ENCODE measurements at places on chromosomes 3 and 15.
A peak's percentile ranks its signal among the peaks of the same experiment; 100 is the strongest.

GRCh38 chr3:170697131-170697530, 111.3 kb upstream of the SLC7A14 start:
- DNase-seq = no peak

DNA sequence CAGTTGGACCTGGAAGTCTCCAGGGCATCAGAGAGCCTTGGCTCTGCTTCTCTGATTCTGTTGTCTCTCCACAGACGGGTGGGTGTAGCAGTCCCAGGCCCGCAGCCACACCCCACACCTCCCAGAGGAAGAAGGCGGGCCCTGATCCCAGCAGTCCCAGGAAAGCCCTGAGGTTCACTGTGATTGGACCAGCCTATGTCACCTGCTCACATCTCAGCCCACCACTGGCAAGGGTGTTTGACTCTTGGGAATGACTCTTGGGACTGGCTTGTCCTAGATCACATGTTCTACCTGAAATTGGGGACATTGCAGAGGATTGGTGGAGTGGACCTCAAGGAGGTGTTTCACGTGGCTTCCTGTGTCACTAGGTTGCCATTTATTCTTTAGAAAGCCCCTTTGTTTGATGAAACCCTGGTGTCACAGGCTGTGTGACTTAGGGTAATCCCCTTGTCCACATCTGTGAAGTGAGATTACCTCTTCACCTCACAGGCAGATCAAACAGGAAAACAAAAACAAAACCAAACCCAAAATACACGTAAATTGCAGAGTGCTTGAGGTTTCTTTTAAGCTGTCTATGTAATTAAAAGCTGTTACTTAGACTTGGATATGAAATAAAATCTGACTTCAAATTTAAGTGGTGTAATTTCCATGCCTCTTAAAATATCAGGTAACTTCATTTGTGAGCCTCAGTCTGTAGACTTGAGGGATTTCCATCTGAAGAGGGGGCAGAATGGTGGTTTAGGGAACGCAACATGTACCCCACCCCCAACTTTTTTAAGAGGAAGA, 26.7 kb downstream of the FLNB start:
- no peak for DNase-seq

DNA sequence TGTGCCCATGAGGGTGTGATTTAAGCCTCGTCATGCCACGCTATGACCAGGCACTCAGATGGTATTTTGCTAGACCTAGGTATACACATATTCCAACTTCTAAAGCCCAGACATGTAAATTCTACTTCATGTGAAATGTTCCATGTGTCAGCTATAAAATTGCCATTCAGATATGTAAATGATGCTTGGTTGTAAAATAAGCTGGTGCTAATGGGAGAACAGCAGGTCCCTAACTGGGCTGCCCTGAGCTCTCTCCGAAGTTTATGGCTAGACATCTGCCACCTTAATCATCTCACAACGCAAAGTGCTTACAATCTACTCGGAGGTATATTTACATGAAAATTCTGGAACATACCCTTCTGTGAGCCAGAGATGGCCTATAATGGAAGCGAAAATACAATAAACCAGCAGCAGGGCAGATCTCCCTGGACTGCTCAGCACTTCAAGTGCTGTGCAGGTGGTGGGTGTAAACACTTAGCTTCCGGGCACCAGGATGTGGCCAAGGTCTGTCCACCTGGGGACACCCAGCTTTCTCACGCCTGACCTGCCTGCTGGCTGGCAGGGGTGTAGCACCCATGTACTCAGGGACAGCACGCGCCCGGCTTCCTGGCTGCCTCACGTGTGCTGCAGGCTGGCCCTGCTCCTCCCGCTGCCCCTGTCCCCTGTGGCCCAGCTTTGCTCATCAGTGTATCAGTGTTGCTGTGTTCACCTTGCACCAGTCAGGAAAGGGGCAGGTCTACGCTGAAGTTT, 82.0 kb downstream of the CHDH start:
- no peak for DNase-seq

DNA sequence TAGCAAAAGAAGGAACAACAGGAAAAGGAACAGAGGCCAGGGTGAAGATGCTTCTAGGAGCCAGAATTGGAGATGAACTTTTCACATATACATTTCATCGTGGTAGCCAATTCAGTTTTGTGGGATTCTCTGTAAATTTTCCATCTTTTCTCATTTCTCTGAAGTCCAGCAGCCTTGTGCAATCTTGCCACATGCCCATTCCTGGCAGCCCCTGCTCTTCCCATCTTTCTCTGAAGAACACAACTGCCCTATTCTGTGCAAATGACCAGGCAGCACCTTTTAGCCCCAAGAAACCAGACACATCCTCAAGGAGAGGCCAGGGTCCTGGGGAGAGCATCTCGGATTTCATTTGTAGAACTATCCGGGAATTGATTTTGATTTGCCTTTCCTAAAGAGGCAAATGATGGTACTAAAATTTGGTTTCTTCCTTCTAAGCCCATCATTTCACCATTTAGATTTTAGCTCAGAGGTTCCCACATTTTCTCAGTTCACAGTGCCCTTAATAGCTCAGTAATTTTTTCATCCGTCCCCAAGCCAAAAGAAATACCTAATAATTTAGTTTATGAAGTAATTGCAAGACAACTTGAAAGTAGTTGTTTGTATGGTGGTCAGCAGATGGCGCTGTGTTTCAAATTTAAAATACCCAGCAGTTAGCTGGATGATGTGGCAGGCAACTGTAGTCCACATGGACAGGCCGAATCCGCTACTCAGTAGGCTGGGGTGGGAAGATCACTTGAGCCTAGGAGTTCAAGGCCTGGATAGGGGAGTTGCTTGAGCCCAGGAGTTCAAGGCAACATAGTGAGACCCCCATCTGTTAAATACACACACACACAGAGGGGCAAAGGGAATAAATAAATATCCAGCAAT, 61.3 kb upstream of the ACKR4 start:
- DNase-seq = peak; percentile 15

- no peak for DNase-seq
Measured at GRCh38 chr15:37682304-37682703, 252.1 kb upstream of the TMCO5A start.

- DNase-seq = no peak
Measured at GRCh38 chr3:132290833-132291232, 26.4 kb upstream of the ACP3 start.

- no peak for DNase-seq
Measured at GRCh38 chr3:83460052-83460451, 1498.7 kb upstream of the CADM2 start.

- no peak for DNase-seq
Measured at GRCh38 chr15:30940359-30940758, 36.6 kb downstream of the FAN1 start.

DNA sequence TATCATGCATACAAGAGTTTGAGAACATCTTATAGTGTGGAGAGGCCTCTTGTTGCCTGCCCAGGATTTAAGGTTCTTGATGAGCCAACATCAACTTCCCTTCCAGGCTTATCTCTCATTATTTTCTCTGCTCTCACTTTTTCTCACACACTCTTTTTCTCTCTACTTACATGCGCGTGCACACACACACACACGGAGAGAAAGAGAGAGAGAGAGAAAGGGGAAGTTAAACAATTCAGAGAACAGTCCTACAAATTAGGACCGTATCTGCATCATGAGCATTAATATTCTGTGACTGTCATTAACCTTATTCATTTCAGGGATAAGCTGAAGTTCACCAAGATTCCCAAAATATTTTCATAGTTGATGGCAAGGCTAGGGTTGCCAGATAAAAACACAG, 269.0 kb downstream of the ZNF621 start:
- DNase-seq = no peak

DNA sequence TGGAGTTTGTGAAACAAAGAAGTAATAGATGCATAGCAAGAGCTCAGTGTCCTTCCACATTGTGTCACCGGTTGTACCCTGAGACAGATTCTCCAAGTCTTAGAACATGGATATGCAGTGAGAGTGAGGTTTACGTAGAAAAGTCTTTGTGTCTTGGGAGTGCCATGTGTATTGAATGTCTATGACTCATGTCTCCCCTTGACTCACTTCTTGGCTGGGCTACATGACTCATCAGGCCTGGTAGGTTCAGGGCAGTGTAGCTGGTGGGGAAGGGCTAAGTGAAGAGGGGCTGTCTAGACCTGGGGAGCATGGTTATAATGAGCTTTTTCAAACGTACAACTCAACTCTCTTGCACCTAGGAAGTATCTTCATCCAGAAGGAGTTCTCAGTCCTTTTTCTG, 167.4 kb downstream of the GAP43 start:
- peak; percentile 3 for DNase-seq

GRCh38 chr3:158753854-158754253, 21.6 kb upstream of the RARRES1 start:
- no peak for DNase-seq

- no peak for DNase-seq
Measured at GRCh38 chr15:65416845-65417416, 5.8 kb downstream of the IGDCC4 start.

- DNase-seq = no peak
Measured at GRCh38 chr15:82871358-82871757, 61.9 kb downstream of the WHAMM start.

DNA sequence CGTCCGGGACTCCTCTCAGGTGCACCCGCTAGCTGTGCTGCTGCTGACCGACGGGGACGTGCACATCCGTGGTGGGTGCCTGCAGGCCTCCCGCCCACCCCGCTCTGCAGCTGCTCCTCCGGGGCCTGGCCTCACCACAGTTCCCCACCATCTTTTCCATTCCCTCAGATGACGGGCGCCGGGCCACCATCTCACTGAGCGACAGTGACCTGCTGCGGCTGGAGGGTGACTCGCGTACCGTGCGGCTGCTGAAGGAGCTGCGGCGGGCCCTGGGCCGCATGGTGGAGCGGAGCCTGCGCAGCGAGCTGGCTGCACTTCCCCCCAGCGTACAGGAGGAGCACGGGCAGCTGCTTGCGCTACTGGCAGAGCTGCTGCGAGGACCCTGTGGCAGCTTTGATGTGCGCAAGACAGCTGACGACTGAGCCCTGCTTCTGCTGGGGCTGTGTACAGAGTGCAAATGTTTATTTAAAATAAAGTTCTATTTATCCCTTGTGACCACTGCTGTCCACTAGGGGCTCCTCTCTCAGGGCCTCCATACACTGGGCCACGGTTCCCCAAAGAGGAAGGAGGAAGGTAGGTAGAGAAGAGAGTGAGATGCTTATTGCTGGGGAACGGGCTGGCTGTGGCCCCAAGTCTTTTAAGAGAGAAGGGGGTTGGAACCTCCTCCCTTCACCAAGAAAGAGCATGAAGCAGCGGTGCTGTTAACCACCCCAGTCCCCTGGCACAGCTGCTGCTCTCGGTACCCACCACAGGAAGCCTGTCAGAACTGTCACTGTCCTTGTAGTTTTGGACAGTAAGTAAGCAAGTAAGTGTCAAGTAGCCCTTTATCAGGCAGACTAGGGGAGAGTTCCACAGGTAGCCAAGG, 47.0 kb downstream of the DHX30 start:
- no peak for DNase-seq

DNA sequence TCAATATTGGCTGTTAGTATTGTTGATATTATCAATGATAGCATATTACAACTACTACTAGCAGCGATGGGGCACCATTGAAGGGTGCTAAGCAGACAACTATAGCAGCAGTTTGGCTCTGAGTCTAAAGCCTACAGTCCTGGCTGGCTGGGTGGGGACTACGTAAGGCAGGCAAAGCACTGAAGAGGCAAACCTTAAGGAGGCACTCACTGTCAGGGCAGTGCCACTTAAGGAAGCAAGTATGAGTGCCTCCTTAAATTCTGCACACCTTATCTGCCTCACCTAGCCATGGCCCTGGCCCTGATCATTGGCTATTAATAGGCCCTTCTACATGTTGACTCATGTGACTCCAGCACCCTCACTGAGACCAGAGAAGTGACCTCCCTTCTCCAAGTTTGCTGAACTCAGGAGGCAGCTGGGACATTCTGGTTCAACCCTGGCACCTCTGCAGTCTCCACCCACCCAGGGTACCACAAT, 20.6 kb downstream of the CDCP1 start:
- DNase-seq = no peak

GRCh38 chr15:26372706-26373105, 400.2 kb downstream of the GABRB3 start:
- DNase-seq = no peak

DNA sequence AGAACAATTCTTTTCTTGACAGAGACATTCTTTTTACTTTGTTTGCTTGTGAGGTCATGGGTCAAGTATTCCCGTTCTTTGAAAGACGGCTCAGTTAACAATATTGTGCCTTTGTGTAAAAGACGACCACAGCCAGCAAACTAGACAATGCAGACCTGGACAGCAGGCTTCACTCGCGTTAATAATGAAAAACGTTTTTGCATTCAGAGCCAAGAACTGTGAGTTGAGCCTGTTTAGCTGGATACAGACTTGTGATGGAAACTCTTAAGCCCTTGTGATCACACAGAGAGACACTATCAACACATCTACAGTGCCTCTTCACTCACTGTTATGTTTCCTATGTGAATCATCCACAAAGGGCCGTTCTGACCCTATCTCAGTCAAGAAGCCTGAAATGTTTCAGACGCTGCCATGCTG, 37.3 kb upstream of the CMTM7 start:
- no peak for DNase-seq

GRCh38 chr3:134885877-134886621, 91.0 kb downstream of the EPHB1 start:
- DNase-seq = no peak

DNA sequence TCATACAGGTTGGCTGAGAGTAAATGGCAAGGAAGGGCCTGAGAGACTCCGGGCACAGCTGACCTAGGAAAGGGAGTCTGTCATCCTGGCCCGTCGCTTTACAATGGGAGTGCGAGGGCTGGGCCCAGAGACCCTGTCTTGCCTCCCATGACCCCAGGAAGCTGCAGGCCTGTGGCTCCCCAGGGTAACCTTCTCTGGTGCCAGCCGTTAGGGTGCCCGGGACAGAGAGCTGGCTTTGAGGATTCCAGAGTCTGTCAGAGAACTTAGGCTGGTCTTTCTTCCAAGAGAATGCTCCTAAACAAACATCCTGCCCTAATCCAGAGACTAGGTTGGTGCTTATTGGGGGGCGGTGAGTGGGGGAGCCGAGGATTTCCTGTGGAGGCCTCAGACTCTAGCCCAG, 18.5 kb downstream of the ZNF710 start:
- DNase-seq = no peak

DNA sequence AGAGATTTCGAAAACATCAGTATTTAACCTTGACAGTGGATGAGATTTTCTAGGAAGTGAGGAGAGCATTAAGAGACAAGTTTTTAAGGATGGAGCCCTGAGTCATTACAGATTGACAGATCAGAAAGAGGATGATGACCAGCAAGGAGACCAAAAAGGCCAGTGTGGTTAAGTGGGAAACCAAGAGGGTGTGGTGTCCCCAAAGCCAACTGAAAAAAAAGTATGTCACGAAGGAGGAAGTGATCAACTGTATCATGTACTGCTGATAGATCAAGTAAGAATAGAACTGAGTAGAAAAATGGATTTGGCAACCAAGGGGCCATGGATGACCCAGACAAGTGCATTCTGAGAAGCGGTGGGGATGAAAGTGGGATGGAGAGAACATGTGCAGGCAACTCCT, 491.8 kb downstream of the FHIT start:
- no peak for DNase-seq
